ENCODE measurements at places on chromosomes 6 and 20. TPM values are rescaled to one million over a fixed set of nuclear protein-coding genes. Genes with fewer than 3 reads are reported as not detected.
A peak's percentile ranks its signal among the peaks of the same experiment; 100 is the strongest.

The SLC22A7 gene
- total RNA-seq: not detected

DNA sequence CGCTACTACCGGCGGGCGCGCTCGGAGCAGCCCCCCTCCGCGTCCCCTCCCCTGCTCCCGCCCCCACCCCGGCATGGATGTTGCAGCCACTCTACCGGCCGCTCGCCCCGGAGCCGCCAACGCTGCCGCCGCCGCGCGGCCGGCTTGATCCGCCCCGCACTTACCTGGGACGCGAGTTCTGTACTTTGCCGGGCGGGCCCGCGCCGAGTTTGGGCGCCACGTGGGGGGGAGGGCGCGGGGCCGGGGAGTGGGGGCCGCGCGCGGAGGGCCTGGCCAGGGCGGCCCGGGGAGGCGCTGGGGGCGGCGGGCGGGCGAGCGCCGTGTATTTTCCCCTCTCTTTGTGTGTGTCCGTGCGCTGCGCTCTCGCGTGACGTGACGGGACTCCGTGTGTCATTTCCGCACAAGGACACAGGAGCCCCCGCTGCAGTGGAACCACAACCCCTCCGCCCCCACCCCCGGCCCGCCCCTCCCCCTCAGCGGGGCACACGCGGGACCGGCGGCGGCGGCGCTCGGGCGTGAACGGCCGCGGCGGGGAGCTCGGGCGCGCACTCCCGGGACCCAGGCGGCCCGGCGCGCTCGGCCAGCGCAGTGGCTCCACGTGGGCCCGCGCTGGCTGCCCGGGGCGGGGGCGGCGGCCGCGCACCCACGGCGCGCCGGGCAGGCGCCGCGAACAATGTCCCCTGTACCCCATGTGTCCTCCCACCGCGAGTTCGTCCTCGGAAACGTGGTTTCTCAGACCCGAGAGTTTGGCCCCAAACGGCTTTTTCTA lies at the start of gene BEND3:
TSS of gene BEND3 (minus strand) at position 590 of the 769 bp plus-strand sequence. CDS start 16,230 bp downstream, outside the sequence.
- peak; percentile 83 for DNase-seq
- no peaks in the 10 kb centered on the region for H3K36me3 ChIP-seq
- H3K27me3 ChIP-seq: peaks cover 20% of the 10 kb centered on the region
- peak within 1 kb of the TSS; percentile 84 for H3K4me3 ChIP-seq

DNA sequence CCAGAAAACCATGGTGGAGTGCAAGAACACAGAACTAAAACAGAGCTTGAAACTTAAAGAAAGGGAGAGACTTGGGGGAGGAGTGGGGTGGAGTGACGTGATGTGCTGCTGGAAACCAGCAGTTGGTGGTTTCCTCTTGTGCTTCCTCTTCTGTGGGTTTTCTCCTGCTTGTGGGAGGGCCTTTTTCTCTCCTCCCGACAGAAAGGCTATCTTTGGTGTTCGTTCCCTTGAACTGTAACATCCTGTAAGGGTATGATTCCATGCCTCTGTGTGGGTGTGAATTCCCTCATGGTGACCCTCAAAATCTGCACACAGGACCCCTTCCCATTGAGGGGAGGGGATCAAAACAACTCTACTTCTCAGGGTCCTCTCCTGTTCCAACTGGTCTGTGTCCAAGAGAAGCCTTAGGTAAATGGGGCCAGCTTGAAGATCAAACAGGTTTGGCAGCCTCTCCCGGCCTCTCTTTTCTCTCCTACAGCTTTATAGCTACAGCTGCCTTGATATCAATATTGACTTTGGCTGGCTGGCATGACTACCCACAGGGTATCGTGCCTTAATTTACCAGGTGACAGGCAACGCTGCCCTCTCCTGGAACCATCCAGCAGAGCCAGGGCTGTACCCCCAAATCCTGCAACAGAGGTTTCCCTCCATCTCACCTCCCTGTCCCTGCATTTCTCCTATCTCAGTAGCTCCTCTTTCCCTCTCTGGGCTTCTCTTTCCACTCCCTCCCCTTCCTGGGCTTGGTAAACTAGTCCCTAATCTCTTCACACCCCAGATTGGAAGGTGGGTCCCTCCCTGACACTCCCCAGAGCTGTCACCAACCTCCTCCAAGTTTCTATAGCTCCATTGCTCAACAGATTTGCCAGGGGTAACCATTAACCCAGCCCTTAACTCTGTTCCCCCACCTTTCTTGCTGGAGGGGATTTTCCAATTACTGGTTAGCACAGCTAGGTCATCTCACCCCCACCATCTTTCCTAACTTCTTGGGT lies 1.5 kb upstream of the MSH5 start:
- no peaks in the 10 kb centered on the region for H3K27me3 ChIP-seq
- peaks cover 56% of the 10 kb centered on the region for H3K36me3 ChIP-seq
- peak overlapping the region; percentile 93 for H3K27ac ChIP-seq
- peak; percentile 92 for DNase-seq
- H3K4me1 ChIP-seq: peaks cover 65% of the 10 kb centered on the region

GRCh38 chr6:32972353-32973143 lies 4.2 kb downstream of the BRD2 start:
- peak overlapping the region; percentile 94 for H3K4me3 ChIP-seq
- H3K4me1 ChIP-seq: peaks cover 30% of the 10 kb centered on the region
- peak; percentile 87 for DNase-seq
- peak overlapping the region; percentile 100 for H3K27ac ChIP-seq
- H3K36me3 ChIP-seq: peaks cover 82% of the 10 kb centered on the region

GRCh38 chr6:158772851-158773371 lies 46.3 kb downstream of the EZR start:
- H3K4me1 ChIP-seq: peaks cover 42% of the 10 kb centered on the region
- H3K36me3 ChIP-seq: peaks cover 84% of the 10 kb centered on the region
- DNase-seq: no peak
- H3K27ac ChIP-seq: peak overlapping the region; percentile 34
- H3K27me3 ChIP-seq: no peaks in the 10 kb centered on the region
- H3K4me3 ChIP-seq: no peak overlapping the region

- no peaks in the 10 kb centered on the region for H3K36me3 ChIP-seq
- peaks cover 4% of the 10 kb centered on the region for H3K27me3 ChIP-seq
- H3K27ac ChIP-seq: no peak overlapping the region
- H3K4me1 ChIP-seq: peaks cover 3% of the 10 kb centered on the region
These were observed 68.8 kb upstream of the IYD start for GRCh38 chr6:150299873-150300485.

- H3K4me1 ChIP-seq: no peaks in the 10 kb centered on the region
- no peak for DNase-seq
- no peaks in the 10 kb centered on the region for H3K36me3 ChIP-seq
- no peak overlapping the region for H3K27ac ChIP-seq
These were observed 397.3 kb upstream of the NRSN1 start for GRCh38 chr6:23728707-23729106.

DNA sequence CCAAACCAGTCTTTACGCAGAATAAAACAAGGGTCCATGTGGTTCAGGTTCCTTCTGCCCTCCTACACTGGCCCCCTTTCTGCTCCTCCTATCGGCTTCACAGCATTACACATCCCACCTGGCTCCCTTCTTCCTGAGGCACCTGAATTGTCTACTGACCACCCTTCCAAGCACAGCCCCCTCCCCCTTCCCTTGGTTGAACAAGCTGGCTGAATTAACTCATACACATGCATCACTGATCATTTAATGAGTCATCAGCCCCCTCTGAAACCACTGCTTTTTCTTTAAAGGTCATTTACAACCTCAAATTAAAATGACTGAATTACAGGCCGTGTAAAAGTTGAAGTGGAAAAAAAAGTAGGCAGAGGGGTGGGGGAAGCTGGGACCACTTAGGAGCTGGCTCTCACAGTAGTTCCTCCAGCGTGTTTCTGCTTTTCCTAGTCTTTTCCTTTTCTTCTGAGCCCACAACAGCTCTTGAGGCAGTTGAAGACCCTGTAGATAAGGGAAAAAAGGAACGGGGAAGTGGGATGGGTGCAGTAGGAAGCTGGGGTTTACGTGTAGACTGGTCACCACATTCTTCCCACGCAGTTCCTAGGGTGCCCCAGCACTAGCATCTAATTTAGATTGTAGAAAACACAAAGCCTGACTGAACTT lies 67.6 kb downstream of the FYN start:
- H3K36me3 ChIP-seq: peaks cover 60% of the 10 kb centered on the region
- H3K27ac ChIP-seq: peak overlapping the region; percentile 99
- H3K4me3 ChIP-seq: peak overlapping the region; percentile 82
- H3K27me3 ChIP-seq: no peaks in the 10 kb centered on the region
- peak; percentile 80 for DNase-seq

DNA sequence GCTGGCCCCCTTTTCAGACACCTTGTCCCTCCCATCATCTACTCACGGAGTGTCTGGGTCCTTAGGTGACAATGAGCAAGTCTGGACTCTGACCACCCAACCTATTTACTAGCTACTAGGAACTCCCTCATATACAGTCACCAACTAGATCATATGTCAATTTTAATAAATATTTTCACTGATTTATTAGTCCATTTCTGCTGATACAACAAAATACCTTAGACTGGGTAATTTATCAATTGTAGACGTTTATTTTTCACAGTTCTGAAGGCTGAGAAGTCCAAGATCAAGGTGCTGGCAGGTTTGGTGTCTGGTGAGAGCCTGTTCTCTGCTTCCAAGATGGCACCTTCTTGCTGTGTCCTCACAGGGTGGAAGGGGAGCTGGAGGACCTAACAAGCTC lies 229.7 kb downstream of the PTPRT start:
- no peak for DNase-seq
- H3K27me3 ChIP-seq: no peaks in the 10 kb centered on the region

The HLA-DMA gene
- total RNA-seq: 8.1 TPM

GRCh38 chr6:157305670-157306653 lies 17.4 kb downstream of the TMEM242 start:
- H3K27ac ChIP-seq: no peak overlapping the region
- no peak overlapping the region for H3K4me3 ChIP-seq
- no peaks in the 10 kb centered on the region for H3K27me3 ChIP-seq
- H3K36me3 ChIP-seq: no peaks in the 10 kb centered on the region
- no peak for DNase-seq
- peaks cover 8% of the 10 kb centered on the region for H3K4me1 ChIP-seq

The TCP11 gene
- not detected for total RNA-seq

DNA sequence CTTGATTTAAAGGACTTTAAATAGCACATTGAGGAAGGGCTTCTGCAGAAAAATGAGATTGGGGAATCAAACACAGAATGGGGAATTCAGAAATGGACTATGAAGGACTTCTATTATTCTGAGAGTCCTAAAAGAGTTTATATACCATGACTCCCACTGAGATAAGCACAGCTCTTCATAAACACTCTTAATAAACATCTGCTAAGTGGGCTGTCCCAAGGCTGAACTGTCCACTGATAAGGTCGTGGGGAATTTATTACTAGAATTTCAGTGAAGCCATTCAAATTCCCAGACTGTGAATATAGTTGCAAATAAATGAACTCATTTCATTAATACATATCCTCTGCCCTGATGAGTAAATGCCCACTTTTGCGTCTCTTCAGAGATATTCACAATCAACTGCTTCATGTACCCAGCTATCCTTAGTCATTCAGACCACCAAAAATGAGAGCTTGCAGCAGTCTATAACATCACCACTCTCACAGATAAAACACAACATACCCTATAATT lies 468.2 kb upstream of the RUNX2 start:
- H3K4me1 ChIP-seq: peaks cover 6% of the 10 kb centered on the region
- no peak for DNase-seq
- H3K4me3 ChIP-seq: no peak overlapping the region
- no peaks in the 10 kb centered on the region for H3K27me3 ChIP-seq

GRCh38 chr6:139173172-139173571 lies 38.3 kb downstream of the HECA start:
- peak overlapping the region; percentile 32 for H3K4me3 ChIP-seq
- H3K36me3 ChIP-seq: peaks cover 78% of the 10 kb centered on the region
- H3K4me1 ChIP-seq: peaks cover 78% of the 10 kb centered on the region
- peak overlapping the region; percentile 79 for H3K27ac ChIP-seq

DNA sequence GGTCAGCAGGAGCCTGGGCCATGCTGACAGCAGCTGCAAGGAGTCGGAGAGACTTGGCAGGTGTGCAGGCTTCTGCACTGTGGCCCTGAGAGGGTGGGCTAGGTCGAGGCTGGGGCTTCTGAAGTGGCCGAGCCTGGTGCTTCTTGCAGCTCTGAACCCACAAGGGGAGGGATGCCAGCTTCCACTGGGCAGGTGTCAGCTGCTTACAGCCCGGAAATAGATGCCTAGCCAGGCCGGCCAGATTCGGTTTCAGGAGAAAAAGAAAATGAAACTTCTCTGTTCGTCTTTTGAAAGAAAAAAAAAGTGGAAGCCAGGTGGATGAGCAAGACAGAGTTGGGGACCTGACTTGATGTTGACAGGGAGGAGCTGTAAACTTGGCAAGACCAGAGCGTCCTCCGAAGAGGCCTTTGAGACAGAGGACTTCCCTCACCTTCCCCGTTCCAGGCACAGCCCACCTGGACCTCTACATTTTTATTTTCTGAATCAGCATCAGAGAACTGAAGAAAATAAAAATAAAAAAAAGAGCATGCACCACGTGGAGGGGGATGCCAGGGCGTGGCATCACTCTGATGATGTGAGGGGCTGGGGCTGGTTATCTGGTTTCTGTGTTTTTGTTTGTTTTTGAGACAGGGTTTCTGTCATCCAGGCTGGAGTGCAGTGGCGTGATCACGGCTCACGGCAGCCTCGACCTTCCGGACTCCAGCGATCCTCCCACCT lies at the start of gene ZBP1:
TSS of gene ZBP1 (minus strand) at position 153 of the 717 bp plus-strand sequence. CDS start at position 22, 131 bp downstream.
- peaks cover 15% of the 10 kb centered on the region for H3K36me3 ChIP-seq
- peak; percentile 90 for DNase-seq
- peak within 1 kb of the TSS; percentile 87 for H3K27ac ChIP-seq
- H3K4me1 ChIP-seq: peaks cover 54% of the 10 kb centered on the region

GRCh38 chr6:26205625-26206574 lies 118.7 kb downstream of the HFE start:
- H3K36me3 ChIP-seq: peaks cover 4% of the 10 kb centered on the region
- H3K27me3 ChIP-seq: peaks cover 4% of the 10 kb centered on the region
- H3K27ac ChIP-seq: no peak overlapping the region
- peaks cover 25% of the 10 kb centered on the region for H3K4me1 ChIP-seq
- peak; percentile 73 for DNase-seq

DNA sequence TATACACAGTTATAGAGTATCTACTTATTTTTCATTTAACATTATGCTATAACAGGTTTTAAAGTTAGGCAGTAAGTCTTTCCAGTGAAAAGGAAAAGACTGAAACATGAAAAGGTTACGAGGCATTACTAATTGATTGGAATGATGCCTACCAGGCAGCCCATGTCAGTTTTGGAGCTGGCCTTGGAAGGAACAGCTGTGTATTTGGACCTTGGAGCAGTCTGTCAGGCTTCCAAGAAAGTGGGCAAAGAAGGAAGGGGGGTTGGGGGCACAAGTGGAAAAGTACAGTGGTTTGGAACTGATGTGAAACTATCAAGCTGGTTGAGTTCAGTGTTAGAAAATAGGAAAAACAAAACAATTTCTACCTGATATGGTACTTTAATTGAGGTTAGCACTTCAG lies 41.7 kb downstream of the SLC16A10 start:
- H3K27me3 ChIP-seq: no peaks in the 10 kb centered on the region
- no peak overlapping the region for H3K27ac ChIP-seq
- H3K36me3 ChIP-seq: no peaks in the 10 kb centered on the region
- no peaks in the 10 kb centered on the region for H3K4me1 ChIP-seq
- no peak for DNase-seq

- H3K4me1 ChIP-seq: no peaks in the 10 kb centered on the region
- DNase-seq: no peak
- H3K27me3 ChIP-seq: no peaks in the 10 kb centered on the region
- H3K27ac ChIP-seq: no peak overlapping the region
- H3K4me3 ChIP-seq: no peak overlapping the region
These were observed 30.8 kb upstream of the COL21A1 start for GRCh38 chr6:56278171-56278591.

- H3K4me3 ChIP-seq: no peak overlapping the region
- no peak for DNase-seq
- no peak overlapping the region for H3K27ac ChIP-seq
- peaks cover 13% of the 10 kb centered on the region for H3K36me3 ChIP-seq
- H3K4me1 ChIP-seq: no peaks in the 10 kb centered on the region
- H3K27me3 ChIP-seq: no peaks in the 10 kb centered on the region
These were observed 175.8 kb downstream of the TBC1D32 start for GRCh38 chr6:121158438-121158837.

Measured in activated CD4-positive, alpha-beta T cell treated with anti-CD3 and anti-CD28 coated beads, Interleukin-2, amount 10 ng/mL, durations not matched to agents 24 days and 14 days (primary cell).